RPMI7951 (cell line): ENCODE measurements at places on chromosomes 6 and 20.

GRCh38 chr6:119162134-119162775, 83.8 kb upstream of the FAM184A start:
- no peak for DNase-seq

GRCh38 chr6:126072172-126072571, 85.8 kb downstream of the TRMT11 start:
- DNase-seq, result no peak

DNA sequence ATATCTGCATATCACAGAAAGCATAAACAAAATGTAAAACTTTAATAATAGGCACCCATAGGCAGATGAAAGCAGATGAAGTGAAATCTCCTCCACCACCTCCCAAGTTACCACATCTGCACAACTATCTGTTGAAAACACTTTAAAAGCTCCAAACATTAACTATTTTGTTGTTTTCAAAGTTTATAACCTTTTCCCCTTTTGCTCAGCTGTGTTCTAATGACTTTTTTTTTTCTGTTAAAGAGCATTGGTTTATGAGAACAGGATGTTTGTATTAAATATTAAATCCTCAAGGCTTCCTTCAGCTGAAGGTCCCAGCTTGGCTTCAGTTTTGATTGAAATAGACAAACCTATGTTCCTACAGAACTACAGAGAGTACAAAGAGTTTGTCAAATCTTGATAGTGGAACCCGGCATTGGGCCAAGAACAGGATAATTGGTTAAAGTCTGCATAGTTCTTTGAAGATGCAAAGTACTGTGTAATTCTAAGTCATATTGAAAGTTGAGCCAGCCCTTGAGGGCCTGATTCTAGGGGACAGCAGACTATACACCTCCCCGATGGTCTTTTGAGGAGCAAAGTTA, 255.1 kb upstream of the JAG1 start:
- DNase-seq, result peak; percentile 8

GRCh38 chr6:105569706-105570105, 166.8 kb upstream of the PREP start:
- no peak for DNase-seq

GRCh38 chr20:36541768-36542488, 609 bp downstream of the MYL9 start:
- DNase-seq, result peak; percentile 34

DNA sequence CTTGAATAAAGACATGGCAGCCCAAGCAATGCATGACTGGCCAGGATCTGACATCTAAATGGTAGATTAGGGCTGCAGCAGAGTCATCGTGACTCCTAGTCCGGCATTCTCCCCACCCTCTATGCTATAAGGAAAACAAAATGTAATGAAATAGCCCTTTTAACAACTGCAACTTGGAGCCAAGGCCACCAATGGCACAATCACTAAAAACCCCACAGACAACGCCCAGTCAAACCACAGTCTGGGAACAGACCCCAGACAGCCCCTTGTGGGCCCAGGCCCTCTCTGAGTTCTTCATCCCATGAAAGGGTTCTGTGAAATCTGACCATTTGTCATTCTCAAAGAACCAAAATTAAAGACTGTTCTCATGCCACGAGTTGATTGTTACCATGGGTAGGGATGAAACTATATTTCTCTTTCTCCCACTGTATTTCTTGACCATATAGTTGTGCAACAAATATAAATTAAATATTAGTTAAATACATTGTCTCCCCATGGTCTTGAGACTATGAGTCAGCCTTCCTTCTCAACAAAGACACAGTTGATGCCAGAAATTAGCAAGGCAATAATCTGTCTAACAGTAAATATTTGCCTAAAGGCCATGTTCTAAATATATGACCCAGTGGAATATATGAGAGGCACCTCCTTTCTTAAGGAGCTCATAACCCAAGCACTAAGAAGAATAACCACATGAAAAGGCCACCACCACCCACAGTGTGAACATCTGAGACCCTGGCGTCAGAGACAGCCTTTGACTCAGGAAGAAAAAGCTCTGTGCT, 85.6 kb upstream of the SSTR4 start:
- DNase-seq, result peak; percentile 36

- no peak for DNase-seq
These were observed 161.5 kb downstream of the KIF6 start for GRCh38 chr6:39563566-39564311.
